ENCODE measurements at places on chromosomes 6 and 20. TPM values are rescaled to one million over a fixed set of nuclear protein-coding genes. Genes with fewer than 3 reads are reported as not detected.
A peak's percentile ranks its signal among the peaks of the same experiment; 100 is the strongest.

DNA sequence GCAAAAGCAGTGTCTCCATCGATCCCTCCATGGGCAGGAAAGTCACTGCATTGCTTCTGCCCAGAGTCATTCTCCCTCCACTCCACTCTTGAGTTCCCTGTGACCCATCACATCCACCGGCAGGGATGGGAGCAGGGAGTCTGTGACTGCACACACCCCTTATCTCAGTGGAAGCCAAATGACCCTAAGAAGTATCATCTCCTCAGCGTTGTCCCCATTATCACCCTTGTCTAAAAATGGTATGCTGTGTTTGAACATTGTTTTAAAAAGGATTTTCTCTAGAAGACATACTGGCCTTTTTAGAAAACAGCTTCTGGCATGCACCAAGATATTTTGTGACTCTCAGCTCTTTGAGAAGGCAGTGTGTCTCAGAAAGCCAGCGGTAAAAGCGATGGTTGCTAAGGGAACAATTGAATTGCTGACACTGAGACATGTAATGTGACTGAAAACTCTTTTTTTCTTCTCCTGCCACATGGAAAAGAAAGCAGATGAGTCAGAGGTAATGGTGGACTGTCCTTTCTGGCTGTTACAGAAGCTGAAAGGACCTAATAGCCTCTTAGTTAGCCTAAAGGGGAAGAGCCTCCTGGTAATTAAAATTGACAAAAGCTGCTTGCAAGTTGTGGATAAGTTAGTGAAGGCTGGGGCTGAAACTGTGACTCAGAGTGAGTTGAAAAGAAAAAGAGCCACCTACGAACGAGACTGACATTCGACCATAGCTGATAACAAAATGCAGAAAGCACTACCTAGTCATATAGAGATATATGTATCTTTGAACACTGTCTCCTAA lies 120.5 kb downstream of the MAP3K7 start:
- DNase-seq = no peak

GRCh38 chr6:126182650-126183311 lies 157.1 kb upstream of the CENPW start:
- DNase-seq = peak; percentile 5

DNA sequence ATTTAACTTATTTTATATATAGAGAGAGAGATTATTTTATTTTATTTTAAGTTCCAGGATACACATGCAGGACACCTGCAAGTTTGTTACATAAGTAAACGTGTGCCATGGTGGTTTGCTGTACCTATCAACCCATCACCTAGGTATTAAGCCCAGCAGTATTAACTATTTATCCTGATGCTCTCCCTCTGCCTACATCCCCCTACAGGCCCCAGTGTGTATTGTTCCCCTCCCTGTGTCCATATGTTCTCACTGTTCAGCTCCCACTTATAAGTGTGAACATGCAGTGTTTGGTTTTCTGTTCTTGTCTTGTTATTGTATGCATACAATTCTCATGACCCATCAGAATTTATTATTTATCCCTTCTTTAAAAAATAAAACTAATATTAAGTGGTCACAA lies 34.6 kb downstream of the FKBP1C start:
- DNase-seq = peak; percentile 16

GRCh38 chr6:98941319-98941718 lies 6.4 kb downstream of the FBXL4 start:
- DNase-seq = no peak

GRCh38 chr6:35048631-35049083 lies 92.5 kb downstream of the TCP11 start:
- no peak for DNase-seq

DNA sequence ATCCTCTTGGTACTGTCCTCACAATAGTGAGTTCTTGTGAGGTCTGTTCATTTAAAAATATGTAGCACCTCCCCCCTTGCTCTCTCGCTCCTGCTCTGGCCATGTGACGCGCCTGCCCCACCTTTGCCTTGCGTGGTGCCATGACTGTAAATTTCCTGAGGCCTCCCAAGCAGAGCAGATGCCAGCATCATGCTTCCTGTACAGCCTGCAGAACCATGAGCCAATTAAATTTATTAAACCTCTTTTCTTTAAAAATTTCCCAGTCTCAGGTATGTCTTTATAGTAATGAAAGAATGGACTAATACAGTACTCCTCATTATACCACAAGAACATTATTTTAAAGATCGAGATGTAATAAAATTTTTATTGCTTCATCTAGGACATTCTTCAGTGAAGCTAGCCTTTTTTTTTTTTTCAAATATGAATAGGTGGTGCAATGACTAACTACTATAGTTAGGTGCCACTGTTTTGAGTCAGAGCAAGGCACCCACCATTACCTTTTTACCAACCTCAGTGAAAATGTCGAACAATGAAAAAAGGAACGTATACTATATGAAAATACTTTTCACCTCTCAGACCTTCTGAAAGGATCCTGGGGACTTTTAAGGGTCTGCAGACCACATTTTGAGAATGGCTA lies 191.1 kb upstream of the SGK1 start:
- peak; percentile 69 for DNase-seq

- peak; percentile 46 for DNase-seq
Measured at GRCh38 chr20:48544402-48545339, 283.1 kb downstream of the PREX1 start.

- DNase-seq = no peak
Measured at GRCh38 chr6:154907291-154907690, 87.8 kb upstream of the TIAM2 start.

- DNase-seq = no peak
Measured at GRCh38 chr6:29447670-29448069, 8.6 kb downstream of the OR10C1 start.

DNAH8 gene
- not detected for total RNA-seq

C2 gene
- 0.28 TPM for total RNA-seq

SLC22A7 gene
- total RNA-seq = not detected

OLIG3 gene
- total RNA-seq = not detected

SLC23A2 gene
- 2.6 TPM for total RNA-seq

PKIB gene
- 6.1 TPM for total RNA-seq

Measured in HT-29 (cell line).